Activated CD4-positive, CD25-positive, alpha-beta regulatory T cell (primary cell): ENCODE measurements at places on chromosomes 3 and 15.

GRCh38 chr3:54793171-54793570, 134.7 kb downstream of the LRTM1 start:
- no peak for DNase-seq

DNA sequence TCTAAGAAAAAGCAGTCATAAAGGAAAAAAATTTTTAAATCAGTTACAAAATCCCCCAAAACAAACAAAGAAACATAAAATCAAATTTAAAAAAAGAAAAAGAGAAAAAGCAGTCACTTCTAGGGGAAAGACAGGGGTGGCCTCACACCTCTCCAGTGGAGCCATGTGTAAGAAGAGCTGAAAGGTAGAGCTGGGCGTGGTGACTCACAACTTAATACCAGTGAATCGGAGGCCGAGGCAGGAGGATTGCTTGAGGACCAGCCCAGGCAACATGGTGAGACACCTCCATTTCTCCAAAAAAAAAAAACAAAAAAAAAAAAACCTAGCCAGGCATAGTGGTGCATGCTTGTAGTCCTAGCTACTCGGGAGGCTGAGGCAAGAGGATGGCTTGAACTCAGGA, 14.7 kb downstream of the MESD start:
- no peak for DNase-seq

- no peak for DNase-seq
Observed at GRCh38 chr15:100171411-100171810, 170.4 kb downstream of the ADAMTS17 start.

- no peak for DNase-seq
Observed at GRCh38 chr3:46908294-46908985, 30.9 kb downstream of the PTH1R start.

DNA sequence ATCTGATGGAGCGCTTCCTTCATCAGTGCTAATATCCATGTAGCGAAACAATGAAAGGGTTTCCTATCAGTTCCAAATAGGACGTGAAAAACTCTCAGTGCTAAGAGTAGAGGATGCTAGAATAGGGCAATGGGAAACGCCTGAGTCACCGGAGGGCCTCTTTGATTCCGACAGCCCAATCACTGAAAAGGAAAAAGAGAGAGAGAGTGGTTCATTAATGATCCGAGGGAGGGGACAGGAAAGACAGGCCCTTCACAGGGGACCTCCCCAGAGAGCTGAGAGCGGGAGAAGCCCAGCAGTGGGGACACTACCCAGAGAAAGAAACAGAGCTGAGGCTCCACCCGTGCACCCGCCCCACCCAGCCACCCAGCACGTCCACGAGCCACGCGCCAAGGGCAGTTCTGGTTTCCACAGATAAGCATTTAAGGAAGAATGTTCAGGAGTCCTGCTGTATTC, 76.9 kb downstream of the RPN1 start:
- no peak for DNase-seq

GRCh38 chr3:150721285-150722130, 17.8 kb upstream of the ERICH6 start:
- no peak for DNase-seq

DNA sequence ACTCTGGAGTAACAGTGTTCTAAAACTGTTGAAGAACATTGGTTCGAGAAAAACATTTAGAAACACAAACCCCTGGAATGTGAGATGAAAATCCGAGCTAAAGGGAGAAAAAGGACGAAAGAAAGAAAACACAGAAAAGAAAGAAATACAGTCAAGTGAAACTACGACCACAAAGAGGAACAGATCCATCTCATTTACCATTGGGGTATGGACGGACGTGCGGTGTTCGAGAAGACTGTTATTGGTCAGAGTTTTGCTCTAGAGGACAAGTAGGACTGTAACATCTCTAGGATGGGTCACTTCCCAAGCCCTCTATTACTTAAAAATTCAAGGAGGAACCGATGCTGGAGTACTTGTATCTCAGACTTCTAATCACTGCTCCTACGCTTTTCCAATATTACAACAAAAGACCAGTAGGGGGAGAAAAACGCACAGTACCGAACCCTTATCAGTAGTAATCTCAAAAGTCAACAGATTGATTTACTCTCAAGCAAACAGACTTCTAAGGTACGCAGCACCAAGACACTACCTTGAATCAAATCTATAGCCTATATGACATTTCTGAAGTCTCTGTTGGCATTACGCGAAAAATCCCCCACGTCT, 1.1 kb upstream of the PIK3CA start:
- DNase-seq, result no peak

- no peak for DNase-seq
Observed at GRCh38 chr15:62901087-62901486, 141.5 kb upstream of the TPM1 start.

GRCh38 chr3:169641167-169641566, 22.3 kb downstream of the MECOM start:
- no peak for DNase-seq

DNA sequence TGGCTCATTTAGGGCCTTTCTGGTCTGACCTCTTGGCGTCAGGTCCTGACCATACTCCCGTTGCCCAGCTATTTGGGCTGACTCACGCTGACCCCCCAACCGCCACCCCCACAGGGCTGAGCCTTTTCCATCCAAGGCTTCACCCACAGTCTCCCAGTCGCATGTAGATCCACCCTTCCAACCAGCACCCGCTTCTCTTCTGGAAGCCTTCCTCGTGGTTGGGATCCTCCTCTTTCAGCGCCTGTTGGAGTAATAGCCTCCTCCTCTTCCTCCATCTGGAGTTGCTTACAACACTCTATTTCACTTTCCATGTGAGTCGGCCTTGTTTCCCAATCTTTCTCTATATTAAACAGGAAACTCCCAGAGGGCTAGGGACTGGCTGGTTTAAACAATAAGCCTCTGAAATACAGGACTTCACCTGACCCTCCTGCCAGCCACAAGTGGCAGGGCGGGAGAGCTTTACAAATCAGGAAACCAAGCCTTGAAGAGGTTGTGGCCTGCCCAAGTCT, 2.1 kb upstream of the ALAS1 start:
- no peak for DNase-seq

GRCh38 chr3:136632625-136633081, 119.5 kb downstream of the STAG1 start:
- DNase-seq, result no peak

GRCh38 chr15:23857028-23857641, 170.0 kb upstream of the NDN start:
- no peak for DNase-seq

- no peak for DNase-seq
Observed at GRCh38 chr3:71893122-71893521, 108.2 kb upstream of the PROK2 start.

DNA sequence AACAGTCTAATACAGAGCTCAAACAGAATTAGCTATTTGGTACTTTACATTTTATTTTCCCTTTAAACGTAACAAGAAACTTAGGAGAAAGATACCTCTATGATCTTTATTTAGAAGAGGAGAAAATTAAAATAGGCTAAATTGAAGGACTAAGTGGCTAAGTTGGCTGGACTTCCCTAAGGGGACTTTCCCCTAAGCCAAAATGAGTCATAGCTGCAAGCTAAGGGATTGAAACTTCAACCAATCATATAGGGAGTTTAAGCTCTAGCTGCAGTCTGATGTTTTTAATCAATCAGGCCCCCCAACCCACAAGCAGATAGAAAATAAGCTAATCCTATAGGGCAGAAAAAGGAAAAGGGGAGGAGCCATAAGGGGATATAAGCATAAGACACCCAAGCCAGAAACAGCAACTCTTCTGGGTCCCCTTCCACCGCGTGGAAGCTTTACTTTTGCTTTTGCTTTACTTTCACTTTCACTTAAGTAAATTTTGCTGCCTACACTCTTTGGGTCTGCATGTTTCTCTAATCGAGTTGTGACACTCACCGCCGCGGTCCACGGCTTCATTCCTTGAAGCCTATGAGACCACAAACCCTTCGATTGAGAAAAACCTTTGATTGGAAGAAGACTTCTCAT, 1108.5 kb upstream of the EPHA6 start:
- no peak for DNase-seq

DNA sequence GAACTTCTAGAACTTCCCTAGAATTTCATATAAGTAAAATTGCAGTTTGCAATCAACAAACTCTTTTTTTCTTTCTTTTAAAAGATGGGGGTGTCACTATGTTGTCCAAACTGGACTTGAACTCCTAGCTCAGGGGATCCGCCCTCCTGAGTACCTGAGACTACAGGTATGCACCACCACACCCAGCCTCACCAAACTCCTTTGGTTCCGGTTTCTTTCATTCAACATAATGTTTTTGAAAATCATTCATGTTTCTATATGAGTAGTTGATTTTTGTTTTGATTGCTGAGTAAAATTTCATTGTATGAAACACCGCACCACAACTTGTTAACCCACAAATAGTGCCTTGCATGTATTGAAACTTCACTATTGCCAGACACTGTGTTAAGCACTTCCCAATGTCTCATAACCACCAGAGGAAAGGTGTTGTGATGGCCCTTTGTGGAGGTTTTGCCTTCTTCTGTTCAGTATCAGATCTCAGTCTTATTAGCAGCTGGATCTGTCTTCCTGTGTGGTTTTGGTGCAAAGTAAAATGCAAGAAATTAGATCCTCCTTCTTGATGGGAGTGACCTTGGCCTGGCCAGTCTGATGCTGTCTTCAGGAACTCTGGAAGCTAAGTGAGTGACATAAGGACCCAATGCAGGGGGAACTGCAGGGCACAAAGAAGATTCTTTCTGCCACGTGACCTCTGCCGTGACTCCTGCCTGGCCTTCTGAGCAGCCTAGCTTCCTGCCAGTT, 78.8 kb upstream of the UBE2E1 start:
- DNase-seq, result no peak

DNA sequence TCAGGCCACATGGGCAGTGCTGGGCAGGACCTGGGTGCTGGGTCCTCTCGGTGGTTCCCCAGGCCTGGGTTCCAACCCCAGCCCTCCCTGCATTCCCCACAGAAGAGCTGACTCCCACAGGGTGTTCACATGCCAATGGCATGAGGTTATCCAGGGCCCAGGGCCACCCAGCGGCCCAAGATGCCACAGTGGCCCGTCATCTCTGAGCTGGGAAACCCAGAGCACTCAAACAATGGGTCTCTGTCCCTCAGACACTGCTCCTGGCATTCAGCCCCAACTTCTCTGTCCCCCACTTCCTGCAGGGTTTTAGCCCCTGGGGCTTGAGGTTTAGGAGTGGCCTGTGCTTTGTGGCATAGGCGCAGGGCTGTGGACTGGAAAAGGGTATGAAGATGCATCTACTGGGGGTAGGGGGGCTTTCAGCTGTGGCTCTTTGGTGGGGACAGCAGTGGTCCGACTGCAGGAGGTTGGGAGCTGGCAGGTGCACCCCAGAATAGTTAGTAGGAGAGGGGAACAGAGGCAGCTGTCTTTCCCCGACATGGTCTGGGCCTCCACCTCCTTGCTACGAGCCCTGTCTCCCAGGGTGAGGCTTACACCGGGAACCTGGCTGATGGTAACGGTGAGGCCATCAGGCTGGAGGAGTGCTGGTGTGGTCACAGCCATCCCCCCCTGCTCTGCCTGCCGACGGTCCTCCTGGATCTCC, 1.7 kb downstream of the CCDC9B start:
- no peak for DNase-seq

DNA sequence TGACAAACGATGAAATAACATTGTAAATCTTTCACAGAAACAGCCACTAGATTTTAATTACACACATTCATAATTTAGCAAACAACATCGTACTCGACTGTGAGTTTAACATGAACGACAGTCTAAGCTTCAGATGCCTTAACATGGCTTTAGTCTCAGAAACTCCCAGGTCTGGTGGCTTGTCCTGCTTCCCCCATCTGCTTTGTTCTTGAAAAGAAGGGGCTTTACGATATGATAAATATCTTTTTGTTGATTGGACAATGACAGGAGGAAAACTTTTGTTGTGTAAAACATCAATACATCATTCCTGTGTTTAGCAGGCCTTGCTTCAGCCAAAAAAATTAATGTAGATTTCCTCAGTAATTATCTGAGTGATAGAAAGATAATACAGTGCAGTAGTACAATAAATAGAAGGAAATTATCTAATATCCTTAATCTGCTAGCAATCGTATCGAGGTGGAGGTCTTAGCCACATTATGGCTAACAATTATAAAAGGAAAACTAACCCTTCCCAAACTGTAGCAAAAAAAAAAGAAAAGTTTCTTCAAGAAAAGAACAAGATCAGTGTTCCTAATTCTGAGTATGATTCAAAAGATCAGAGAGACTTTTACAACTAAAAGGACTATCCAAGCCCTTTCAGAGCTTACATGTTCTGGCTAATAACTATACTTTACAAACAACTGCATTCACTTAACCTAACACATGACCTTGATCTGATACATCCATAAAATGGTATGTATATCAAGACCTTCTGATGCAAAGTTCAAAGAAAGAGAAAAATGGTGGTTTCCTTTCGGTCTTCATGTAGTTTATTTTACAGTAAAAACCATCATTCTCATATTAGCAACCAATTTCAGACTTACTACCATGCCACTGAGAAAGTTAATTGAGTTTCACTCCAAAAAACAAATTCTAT, 535.7 kb downstream of the FOXP1 start:
- DNase-seq, result no peak

- DNase-seq, result no peak
Observed at GRCh38 chr15:77474310-77474988, 53.8 kb downstream of the HMG20A start.

GRCh38 chr3:164360738-164361406, 717.4 kb downstream of the SI start:
- DNase-seq, result no peak

GRCh38 chr3:160312014-160312624, 86.9 kb downstream of the C3orf80 start:
- DNase-seq, result no peak

DNA sequence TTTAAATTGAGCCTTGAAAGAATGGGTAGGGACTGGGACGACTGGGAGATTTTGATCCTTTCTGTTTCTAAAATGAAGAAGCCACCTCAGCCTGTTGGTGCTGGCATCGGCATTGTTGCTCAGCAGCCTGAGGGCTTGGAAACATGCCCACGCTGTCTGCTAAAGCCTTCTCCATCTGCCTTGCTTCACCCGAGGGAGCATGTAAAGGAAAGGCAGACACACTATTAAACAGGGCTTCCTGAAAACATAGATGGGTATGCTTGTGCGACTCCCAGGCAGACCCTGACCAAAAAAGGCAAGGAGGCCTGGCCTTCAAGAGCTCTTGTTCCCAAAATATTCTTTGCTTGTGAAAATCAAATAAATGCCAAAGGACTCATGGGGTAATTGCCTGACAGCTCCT, 84.2 kb upstream of the SLC4A7 start:
- DNase-seq, result no peak

DNA sequence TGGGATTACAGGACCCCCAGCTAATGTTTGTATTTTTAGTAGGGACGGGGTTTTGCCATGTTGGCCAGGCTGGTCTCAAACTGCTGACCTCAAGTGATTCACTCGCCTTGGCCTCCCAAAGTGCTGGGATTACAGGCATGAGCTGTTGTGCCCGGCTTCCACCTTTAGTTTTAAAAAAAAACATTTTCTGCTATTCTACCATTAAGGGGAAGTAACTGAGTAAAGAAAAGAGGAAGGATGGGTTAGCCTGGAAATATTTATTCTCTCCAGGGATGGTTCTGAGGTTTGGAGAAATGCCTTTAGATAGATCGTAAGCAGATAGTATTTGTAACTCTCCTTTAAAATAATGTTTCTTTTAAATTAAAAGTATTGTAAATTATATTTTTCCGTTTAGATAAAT, 3.1 kb downstream of the AP4E1 start:
- DNase-seq, result no peak
